A673 (cell line): ENCODE measurements at places on chromosomes 2 and 18. TPM values are rescaled to one million over a fixed set of nuclear protein-coding genes. Genes with fewer than 3 reads are reported as not detected.
A peak's percentile ranks its signal among the peaks of the same experiment; 100 is the strongest.

DNA sequence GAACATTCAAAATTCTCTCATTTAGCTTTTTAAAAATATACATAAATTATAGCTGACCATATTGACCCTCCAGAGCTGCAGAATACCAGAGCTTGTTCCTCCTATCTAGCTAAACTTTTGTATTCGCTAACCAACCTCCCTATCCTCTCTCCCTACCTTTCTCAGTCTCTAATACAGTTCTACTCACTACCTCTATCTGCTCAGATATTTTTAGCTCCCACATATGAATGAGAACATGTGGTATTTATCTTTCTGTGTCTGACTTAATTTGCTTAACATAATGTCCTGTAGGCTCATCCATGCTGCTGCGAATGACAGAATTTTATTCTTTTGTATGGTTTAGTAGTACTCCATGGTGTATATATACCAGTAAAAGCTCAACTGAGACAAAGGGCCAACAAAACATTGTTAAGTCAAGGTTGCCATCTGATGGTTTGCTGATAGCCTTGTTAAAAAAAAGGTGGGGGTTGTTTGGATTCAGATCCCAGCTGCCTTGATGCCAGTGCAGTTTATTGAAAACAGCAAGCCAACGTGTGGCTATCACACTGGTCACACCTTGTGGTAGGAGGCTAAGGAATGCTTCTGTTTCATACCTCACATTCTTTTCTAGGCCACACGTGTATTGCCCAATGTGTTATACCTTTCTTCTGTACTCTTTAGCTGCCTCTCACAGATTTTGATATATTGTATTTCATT is 101.5 kb downstream of the VWA3B start:
- DNase-seq: no peak

GRCh38 chr2:234240917-234241316 is 190.4 kb downstream of the SPP2 start:
- DNase-seq: no peak

GRCh38 chr2:146801886-146802285 is 1042.9 kb upstream of the ACVR2A start:
- no peak for DNase-seq

The B3GNT7 gene
- total RNA-seq: 0.09 TPM in 1 of 2 replicates, not detected in the other

DNA sequence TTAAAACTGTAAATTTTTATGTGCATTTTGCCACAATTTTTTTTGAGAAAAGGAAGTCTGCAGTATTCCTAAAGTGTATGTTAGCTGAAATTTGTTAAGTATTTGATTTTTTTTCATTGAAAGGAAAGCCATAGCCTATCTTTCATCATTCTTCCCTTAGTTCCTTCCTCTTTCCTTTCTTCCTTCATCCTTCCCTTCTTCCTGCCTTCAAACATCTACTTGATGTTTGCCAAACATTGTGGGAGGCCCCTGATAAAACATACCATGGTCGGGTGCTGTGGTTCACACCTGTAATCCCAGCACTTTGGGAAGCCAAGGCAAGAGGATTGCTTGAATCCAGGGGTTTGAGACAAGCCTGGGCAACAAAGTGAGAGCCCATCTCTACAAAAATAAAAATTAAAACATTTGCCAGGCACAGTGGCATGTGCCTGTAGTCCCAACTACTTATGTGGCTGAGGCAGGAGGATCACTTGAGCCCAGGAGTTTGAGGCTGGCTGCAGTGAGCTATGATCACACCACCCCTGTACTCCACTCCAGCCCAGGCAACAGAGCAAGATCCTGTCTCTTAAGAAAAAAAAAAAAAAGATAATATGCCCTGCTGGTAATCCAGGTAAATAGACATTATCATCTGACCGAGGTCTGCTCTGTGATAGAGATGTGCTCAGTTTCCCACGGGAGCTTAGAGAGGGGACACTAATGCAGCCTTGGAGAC is 278.4 kb upstream of the STON1 start:
- DNase-seq: no peak

DNA sequence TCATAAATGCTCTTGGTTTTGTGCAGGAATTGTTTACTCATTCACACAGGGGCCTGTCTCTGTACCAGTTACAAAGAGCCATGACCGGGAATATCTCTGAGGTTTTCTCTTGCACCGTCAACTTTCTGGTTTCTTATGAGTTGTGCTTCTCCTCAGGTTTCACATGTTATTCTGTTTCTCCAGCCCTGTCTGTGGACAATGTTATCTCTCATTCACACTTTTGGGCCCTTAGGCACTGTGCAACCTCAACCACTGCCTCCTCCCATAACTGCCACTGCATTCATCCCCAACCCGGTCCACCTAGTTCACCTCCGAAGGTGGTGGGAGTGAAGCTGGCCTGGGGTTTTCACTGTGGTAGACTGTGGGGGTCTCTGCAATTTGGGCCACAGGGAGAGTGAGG is 22.5 kb upstream of the NEDD4L start:
- no peak for DNase-seq

- no peak for DNase-seq
Measured at GRCh38 chr2:238369591-238370040, 49.3 kb downstream of the TRAF3IP1 start.

- DNase-seq: no peak
Measured at GRCh38 chr18:5772306-5773105, 122.8 kb downstream of the TMEM200C start.

GRCh38 chr18:33369711-33370449 is 70.6 kb downstream of the CCDC178 start:
- DNase-seq: no peak

DNA sequence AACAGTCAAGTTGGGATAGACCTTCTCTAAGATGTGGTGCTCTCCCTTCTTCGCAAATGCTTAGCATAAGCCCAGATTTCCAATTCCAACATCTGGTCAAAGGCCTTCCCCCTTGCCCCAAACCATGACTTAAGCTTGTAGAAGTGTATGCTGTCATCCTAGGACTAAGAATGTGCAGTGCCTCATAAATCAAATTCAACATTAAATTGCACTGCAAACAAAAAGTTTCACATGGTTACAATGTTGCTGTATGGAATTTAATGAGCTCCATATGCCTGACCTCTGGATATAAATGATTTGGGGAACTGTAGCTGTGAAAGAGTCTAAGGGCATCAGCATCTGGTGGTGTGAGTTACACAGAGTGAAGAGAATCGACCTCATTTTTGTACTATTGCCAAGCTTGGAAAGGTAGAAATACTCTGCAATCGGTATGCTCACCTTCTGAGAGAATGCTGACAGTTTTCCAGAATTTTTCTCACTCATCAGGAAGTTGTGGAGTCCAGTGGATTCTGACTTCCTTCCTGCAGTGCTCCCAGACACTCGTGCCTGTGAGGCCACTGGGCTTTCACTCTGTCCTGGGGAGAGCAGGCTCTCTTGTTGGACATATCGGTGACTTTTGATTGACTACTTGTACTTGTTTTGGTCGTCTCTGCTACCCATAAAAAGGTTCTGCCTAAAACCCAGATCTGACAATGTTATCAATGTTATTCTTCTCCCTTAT is 40.6 kb downstream of the FASTKD2 start:
- DNase-seq: no peak

DNA sequence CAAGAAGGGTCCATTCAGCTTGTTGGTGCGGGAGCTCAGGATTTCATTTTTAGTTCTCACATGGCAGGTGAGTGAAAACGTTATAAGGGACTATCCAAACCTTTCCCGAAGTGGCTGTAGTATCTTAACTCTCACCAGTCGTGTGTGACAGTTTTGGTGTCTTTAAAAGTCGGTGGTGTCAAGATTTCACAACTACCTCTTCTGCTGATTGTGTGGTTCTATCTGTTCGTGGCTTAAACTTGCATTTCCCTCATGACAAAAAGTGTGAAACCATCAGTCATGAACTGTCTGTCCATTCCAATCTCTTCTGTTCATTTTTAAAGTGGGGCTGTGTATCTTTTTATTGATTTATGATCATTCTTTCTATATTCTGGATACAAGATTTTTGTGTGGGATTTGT is 3.8 kb upstream of the AQP12B start:
- DNase-seq: no peak

- no peak for DNase-seq
Measured at GRCh38 chr2:229528846-229529245, 185.5 kb downstream of the DNER start.

The SERPINB5 gene
- 0.11 TPM in 1 of 2 replicates, not detected in the other for total RNA-seq

DNA sequence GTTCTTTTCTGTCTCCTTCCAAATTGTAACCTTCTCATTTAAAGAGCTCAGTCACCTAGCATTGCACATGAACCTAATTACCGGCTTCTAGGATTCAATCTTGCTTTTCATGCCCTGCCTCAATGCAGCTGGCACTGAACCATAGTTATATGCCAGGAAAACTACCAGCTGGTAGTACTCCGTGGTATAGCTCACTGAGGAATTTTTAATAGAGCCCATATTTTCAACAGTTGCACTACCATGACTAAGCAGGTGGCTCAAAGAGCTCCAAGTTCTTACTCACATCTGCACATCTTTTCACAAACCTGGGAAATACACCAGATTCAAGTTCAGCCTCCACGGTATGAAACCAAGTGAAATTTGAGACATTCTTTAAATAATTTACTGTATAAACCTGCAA is 363.5 kb downstream of the GRB14 start:
- DNase-seq: no peak

The DSG1 gene
- total RNA-seq: not detected in 2 replicates

The AKAIN1 gene
- total RNA-seq: not detected in 2 replicates

GRCh38 chr2:185456517-185456916 is 282.1 kb upstream of the FSIP2 start:
- no peak for DNase-seq

DNA sequence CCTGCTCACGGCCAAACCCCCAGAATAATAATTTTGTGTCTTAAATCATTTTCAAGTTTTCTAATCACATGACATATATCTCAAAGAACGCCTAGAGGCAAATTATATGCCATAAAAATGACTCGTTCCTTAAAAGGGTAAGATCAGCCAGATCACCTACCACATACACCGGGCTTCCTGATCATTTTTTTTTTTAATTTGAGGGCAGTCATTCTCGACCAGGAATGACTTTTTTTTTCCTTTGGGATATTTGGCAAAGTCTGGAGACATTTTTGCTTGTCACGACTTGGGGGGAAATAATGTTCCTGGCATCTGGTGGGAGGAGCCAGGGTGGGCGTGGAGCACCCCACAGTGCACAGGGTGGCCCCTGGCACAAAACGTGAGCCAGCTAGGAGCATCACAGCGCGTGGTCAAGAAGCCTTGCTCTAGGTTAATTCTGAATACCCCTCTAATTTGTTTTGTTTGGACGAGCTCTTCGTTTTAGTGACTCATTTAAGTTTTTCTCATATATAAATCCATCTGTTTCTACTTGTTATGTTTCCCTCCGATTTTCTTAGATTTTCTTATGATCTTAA is 94.9 kb downstream of the TWIST2 start:
- DNase-seq: no peak

The STARD6 gene
- not detected in 2 replicates for total RNA-seq

- DNase-seq: peak; percentile 33
Measured at GRCh38 chr2:237859533-237860272, at the start of gene RAMP1. Gene RAMP1 (plus strand): TSS chr2:237859623. CDS start chr2:237859676, 53 bp downstream.

GRCh38 chr18:59395226-59396175 is 36.4 kb upstream of the LMAN1 start:
- DNase-seq: no peak

DNA sequence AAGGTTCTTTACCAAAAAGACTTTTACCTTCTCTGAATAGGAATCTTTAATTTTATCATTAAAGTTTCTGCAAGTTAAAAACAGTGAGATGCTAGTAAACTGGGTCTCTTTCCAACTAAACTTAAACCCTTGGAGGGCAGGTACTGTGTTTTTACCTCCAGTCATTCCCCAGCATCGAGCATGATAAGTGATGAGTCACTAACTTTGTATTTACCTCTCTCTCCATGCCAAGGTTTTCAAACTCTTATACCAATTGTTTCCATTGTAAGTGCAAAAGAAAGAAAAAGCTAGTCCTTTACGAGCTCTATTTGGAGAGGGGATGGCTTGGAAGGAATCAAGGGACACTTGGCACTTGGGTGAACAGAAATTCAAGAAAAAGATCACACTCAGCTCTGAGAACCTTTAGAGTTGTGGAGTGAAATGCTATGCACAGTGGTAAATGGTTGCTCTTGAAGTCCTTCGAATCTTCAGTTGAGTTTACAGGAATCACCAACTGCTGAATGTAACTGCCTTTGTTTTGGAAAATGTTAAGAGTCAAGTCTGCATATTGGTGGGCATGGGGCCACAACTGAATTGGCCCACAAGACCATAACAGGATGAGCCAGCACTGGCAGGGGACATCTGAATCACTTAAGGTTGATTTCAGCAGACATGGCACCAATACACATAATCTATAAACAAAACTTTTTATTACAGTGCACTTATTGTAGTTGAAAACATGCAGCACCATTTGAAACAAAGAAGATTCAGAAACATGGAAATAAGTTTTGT is 8.3 kb upstream of the RBM43 start:
- no peak for DNase-seq

The CDC42EP3 gene
- total RNA-seq: 12.2 TPM in 2 replicates

DNA sequence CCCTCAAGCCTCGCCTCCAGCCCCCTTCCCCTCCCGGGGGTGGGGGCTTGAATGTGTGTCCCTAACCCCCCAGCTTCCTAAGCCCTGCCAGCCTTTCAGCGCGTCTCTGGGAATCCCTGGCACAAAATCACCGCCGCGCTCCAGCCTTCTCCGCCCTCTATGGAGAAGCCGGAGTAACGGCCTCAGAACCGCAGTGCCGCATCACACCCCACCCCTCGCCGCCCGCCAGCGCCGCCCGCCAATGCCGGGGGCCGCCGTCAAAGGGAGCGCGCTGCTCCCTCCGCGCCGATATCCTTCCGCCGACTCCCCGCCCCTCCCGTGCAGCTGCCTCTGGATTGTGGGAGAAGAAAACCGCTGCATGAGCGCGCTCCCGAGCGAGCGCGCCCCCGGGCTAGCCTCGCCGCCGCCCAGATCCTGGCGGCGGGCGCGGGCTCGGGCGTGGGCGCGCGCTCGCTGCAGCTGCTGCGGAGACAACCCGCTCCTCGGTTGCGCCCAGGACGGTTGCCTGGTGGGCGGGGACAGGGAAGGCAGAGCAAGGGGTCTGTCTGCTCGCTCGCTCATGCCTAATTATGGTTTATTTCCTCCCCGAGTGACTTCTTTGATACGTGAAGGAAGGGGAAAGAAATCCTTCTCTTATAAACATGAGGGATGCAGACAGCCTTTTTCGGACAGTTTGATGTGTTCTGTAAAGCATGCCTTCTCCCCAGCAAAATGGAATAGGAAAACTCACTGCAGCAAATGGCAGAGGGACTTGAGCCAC is at the start of gene CCDC88A:
CCDC88A (minus strand) TSS at position 178 of the 760 bp plus-strand sequence. CDS start 777 bp downstream, outside the sequence.
- DNase-seq: peak; percentile 98

DNA sequence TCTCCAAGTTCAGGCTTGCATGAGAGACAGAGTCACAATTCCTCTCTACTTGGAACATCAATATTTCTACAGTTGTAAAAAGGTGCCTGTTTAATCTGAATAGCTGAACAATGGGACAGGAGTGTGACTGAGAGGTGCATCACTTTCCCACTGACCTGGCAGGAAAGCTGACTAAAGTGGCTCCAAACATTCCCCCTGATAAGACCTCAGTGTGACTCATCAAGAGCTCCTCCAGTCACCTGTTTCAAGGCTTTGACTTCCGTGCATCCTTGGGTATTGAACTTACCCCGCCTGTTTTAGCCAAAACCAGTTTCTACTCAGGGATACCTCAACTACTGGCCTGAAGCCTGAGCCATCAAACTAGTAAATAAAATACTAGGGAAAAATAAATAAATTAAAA is 453.9 kb upstream of the DDX18 start:
- no peak for DNase-seq

The OSR1 gene
- total RNA-seq: 0.13 and 0.84 TPM in 2 replicates

GRCh38 chr2:69100220-69100723 is 87.3 kb downstream of the ANTXR1 start:
- DNase-seq: peak; percentile 73

The STPG4 gene
- 0.37 and 0.75 TPM in 2 replicates for total RNA-seq

- no peak for DNase-seq
Measured at GRCh38 chr2:98350411-98350810, 4.2 kb downstream of the CNGA3 start.

- DNase-seq: no peak
Measured at GRCh38 chr18:63679820-63680606, 18.3 kb upstream of the SERPINB3 start.

- no peak for DNase-seq
Measured at GRCh38 chr2:218023636-218024035, 20.8 kb upstream of the TNS1 start.
